ENCODE measurements at places on chromosomes 7 and 10. TPM values are rescaled to one million over a fixed set of nuclear protein-coding genes. Genes with fewer than 3 reads are reported as not detected.

CNTNAP2 gene
- 0.03 TPM for total RNA-seq

COL28A1 gene
- total RNA-seq: not detected

HTR5A gene
- not detected for total RNA-seq

CCDC172 gene
- total RNA-seq: not detected

DRGX gene
- total RNA-seq: 0.15 TPM

IL6 gene
- total RNA-seq: not detected

TAS2R3 gene
- total RNA-seq: 0.49 TPM

LRMDA gene
- total RNA-seq: 1.2 TPM

TUBAL3 gene
- total RNA-seq: not detected

RASSF4 gene
- 13.9 TPM for total RNA-seq

ELFN1 gene
- total RNA-seq: 39.0 TPM

DNA2 gene
- total RNA-seq: 29.0 TPM

CARD11 gene
- 0.82 TPM for total RNA-seq

CRPPA gene
- total RNA-seq: 2.4 TPM

CUTC gene
- total RNA-seq: 37.0 TPM

CFTR gene
- total RNA-seq: 0.31 TPM

SH2D4B gene
- total RNA-seq: 0.10 TPM
